ENCODE measurements at places on chromosomes 2 and 18.

DNA sequence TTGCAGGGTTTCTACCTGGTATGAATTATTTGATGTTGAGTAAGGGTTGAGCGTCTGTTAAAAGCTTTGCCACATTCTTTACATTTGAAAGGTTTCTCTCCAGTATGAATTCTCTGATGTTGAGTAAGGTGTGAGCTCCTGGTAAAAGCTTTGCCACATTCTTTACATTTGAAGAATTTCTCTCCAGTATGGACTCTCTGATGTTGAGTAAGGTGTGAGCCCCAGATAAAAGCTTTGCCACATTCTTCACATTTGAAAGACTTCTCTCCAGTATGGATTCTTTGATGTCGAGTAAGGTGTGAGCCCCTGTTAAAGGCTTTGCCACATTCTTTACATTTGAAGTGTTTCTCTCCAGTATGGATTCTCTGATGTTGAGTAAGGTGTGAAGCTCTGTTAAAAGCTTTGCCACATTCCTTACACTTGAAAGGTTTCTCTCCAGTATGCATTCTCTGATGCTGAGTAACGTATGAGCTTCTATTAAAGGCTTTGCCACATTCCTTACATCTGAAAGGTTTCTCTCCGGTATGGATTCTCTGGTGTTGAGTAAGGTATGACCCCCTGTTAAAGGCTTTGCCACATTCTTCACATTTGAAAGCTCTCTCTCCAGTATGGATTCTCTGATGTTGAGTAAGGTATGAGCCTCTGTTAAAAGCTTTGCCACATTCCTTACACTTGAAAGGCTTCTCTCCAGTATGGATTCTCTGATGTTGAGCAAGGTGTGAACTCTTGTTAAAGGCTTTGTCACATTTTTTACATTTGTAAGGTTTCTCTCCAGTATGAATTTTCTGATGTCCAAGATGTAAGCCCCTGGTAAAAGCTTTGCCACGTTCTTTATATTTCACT, 27.1 kb downstream of the ZNF519 start:
- DNase-seq, result no peak

DNA sequence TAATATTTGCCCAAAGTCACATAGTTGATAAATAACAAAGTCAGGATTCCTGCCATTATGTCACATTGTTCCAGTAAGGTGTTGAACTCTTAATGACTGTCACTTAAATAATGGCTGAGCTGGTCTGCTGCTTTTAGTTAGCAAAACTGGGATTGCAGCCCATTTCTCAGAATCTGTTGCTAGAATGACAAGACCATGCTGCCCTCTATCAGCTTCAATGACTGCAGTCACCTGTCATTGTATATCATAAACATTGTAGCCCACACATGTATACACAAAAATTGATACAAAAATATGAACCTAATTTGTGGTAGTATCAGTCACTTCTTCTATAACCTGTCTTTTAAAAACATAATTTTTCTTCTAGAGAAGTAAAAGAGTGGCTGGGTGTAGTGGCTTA, 121.1 kb downstream of the FAM161A start:
- no peak for DNase-seq

DNA sequence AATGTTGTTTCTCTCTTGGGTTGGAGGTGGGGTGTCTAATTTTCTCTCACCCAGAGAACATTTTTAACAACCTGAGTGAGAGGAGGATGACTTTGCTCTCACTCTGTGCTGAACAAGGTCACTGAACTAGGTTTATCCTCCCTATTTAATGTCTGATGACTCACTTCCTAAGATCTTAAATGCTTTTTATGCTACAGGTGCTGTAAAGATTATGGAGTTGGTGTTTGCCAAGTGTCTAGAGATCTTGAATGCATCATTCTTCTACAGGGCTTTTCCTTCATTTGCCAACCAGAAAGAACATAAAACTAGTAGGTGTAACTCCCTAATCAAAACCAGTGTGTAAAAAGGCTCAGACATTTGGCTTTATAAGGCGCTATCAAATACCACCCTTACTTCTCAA, 350.5 kb upstream of the ETAA1 start:
- DNase-seq, result no peak

GRCh38 chr2:175769200-175769599, 232.9 kb downstream of the LNPK start:
- DNase-seq, result no peak

- no peak for DNase-seq
Observed at GRCh38 chr18:26745288-26746181, 120.0 kb downstream of the AQP4 start.

DNA sequence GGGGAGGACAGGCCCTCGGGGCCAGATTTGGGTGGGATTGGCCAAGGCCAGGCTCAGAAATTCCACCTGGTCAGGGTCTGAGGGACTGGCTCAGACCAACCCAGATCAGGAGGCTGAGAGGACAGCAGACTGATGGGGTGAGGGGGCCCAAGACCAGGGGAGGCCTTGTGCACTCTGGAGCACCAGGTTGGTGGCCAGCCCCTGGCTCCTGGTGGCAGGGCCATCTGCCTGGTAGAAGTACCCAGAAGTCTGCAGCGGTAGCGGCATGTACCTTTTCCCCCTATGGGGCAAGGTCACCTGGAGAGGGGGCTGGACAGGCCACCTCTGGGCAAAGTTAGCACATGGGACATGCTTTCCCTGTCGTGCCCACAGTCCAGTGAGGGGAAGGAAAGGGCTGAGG, 21.2 kb upstream of the ODC1 start:
- no peak for DNase-seq

- DNase-seq, result no peak
Observed at GRCh38 chr2:151886241-151886640, 58.0 kb upstream of the ARL5A start.

DNA sequence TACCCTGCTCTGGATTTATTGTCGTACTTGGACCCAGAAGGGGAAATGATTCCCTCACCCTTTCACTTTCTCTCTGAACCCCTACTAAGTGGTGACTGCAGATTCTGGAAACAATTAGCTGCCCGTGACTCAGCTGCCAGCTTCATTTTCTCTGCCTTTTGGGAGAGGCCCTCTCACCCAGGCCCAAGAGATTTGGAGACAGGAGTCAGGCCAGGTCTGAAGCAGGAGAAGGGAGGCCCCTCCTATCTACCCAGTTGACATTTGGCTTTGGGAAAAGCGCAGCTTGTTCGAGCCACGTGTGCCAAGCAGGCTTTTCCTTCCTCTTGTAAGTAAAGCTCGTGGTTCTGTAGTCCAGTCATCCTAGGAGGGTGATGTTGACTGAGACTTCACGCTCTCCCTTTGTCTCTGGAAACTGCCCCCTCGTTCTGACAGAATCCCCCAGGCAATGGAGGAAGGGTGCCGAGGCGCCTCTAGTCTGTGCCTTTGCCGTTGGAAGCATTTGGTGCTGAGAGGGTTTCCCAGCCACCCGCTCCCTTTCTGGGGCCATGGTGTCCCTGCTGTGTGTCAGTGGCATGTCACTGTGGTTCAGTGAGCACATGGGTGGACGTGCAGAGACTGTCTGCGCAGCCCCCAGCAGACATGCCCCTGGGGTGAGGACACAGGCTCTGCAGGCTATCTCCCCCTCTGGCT, 8.6 kb downstream of the OXER1 start:
- no peak for DNase-seq

DNA sequence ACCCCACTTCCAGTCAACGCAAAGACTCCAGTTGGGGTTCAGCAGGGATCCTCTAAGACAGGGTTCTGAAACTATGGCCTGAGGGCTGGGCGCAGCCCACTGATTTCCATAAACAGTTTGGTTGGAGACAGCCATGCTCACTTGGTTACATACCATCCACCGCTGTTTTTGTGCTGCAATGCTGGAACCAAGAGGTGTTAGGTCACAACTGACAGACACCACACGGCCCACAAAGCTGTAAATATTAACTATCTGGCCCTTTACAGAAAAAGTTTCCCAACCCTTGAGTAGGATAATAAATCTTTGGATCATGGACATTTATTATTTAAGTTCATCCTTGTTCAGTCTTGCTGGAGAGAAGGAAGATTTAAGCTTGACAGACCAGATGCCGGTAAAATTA, 8.4 kb upstream of the CD226 start:
- DNase-seq, result no peak

- DNase-seq, result peak; percentile 17
Observed at GRCh38 chr2:71682341-71682740, 229.0 kb downstream of the DYSF start.

- no peak for DNase-seq
Observed at GRCh38 chr2:117087535-117088291, 726.8 kb upstream of the DDX18 start.

- no peak for DNase-seq
Observed at GRCh38 chr2:13515254-13515653, 798.5 kb downstream of the TRIB2 start.

GRCh38 chr2:206981739-206982340, 42.5 kb downstream of the CPO start:
- DNase-seq, result peak; percentile 84

Data from dorsolateral prefrontal cortex (tissue), 122 donors.